ENCODE measurements at places on chromosomes 5 and 9. TPM values are rescaled to one million over a fixed set of nuclear protein-coding genes. Genes with fewer than 3 reads are reported as not detected.

EGFL7 gene
- 35.9 TPM for total RNA-seq

CMBL gene
- total RNA-seq: 24.8 TPM

KLF4 gene
- 11.4 TPM for total RNA-seq

PGM5 gene
- 1.7 TPM for total RNA-seq
